ENCODE measurements at places on chromosomes 2 and 18.

DNA sequence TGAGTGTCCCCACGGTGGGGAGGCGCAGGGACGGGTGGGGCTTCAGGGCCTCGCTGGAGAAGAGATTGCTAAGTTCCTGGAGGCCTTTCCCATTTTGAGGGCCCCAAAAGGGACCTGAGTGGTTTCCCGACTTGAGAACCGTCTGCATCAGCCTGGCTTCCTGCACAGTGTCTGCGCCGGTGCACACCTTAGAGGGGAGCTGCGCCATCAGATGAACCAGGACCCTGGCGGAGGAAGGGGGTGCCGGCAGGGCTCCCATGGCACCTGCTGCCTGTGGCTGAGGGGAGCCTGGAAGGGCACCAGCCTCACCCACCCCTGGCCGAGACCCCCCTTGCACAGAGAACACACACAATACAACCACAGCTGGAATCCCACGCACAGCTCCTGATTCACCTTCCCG, 465.1 kb upstream of the MYT1L start:
- no peak for DNase-seq

DNA sequence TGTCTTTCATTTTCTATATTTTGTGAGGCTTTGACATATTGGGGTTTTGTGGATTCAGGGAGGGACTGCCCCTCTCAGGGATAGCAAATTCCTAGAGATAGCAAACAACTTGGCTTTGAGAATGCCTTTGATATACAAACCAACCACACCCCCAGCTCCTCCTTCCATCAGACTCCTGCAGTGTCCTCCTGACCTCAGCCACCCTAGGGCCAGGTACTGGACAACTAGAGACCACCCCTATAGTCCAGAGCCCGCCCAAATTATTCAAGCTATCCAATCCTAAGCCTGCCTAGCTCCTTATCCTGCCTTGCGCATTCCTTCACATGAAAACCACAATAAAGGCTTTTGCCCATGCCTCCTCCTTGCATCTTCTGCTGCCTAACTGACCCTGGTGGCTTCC, 22.9 kb upstream of the STAM2 start:
- no peak for DNase-seq

DNA sequence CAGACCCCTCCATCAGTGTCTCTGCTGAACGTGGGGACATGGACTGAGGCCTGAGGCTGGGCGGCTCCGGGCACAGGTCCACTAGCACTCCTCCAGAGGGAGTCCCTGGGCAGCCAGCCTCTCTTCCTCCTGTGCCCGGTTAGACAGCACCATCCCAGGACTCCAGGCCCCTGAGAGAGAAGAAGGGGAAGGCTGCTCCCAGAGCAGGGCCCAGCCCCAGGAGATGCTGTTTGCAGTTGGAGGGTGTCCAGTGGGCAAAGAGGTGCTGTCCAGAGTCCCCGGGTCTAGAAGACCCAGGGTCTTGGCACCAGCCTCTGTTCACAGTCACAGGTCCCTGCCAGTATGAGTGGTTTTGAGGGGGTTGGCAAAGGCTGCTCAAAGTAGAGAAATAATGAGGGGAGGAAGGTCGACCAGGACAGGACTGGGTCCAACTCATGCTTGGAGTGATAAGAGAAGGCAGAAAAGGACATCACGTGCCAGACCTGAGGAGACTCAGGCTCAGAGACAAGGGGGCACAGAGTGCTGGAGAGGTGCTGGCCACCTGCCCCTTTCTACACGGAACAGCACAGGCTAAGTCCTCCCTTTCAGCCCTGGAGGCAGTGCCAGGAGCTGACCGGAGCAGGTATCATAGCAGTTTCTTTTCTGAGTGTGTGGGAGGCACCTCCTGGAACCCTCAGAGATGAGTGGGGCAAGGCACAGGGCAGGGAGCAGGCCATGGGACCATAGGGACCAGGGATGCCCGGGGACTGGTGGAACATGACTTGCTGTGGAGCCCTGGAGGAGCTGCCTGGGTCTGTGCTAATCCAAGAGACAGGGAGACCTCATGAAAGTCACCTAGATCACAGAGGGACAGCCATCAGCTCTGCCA, 21.1 kb downstream of the CRACDL start:
- DNase-seq = no peak

- DNase-seq = no peak
Measured at GRCh38 chr18:60246606-60247005, 126.0 kb downstream of the MC4R start.

DNA sequence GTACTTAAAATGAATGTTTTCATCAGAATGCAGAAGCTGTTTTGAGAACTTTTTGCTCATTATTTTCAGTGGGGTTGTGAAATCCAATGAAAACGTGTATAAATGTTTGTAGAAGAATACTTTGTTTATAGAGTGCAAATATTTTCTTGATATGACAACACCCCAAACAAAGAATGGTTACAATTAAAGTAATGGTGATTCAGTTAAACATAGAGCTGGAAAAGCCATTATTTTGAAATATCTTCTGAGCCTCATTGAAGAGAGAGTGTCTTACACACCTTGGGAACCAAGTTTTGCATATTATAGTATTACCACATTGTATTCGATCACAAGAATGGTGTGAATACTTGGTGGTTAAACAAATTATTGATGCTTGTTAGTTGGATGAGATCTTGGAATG, 48.7 kb downstream of the SPTBN1 start:
- DNase-seq = no peak
